Esophagus squamous epithelium (tissue), 5 donors: ENCODE measurements at places on chromosomes 5 and 9. TPM values are rescaled to one million over a fixed set of nuclear protein-coding genes. Genes with fewer than 3 reads are reported as not detected.

Gene C9orf153
- not detected for total RNA-seq

Gene GRIA1
- 0.19 TPM for total RNA-seq

Gene EQTN
- total RNA-seq, result not detected

Gene DOLK
- total RNA-seq, result 15.3 TPM

GRCh38 chr5:17077440-17078233 is 139.8 kb upstream of the BASP1 start:
- no peak for DNase-seq

DNA sequence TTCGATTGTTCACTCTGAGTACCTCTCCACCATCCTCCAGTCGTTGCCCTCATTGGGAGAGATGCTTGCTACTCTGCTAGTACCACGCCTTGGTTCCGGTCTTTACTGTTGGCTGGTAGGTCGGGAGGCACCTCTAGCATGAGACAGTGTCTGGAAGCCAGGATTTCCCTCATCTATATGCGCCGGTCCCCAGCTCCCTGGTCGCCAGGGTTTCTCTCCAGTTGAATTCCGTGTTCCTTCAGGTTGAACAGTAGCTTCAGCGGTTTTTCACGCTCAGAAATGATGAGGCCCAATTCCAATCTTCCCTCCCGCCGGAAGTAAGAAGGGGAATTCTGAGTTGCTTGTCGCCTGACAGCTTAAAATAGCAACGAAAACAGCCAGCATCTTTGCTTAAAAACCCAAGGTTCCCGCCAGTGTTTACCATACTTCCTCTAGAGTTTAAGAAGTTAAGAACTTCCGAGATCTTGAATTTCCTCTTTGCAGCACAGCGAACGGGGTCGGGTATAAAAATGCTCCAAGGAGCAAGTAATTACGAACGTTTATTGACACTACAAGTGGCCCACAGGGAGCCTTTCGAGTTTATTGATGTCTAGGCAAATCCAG is 1.3 kb upstream of the ST8SIA4 start:
- DNase-seq, result peak; percentile 9
